ENCODE measurements at places on chromosomes 1 and 21.

GRCh38 chr1:151909167-151910149 lies at the start of gene THEM4:
Gene THEM4, minus strand, starts transcription at chr1:151909511. Its CDS starts 53 bp downstream, at chr1:151909458.
- DNase-seq, result peak; percentile 90
- H3K36me3 ChIP-seq, result peaks cover 3% of the 10 kb centered on the region
- H3K4me1 ChIP-seq, result peaks cover 1% of the 10 kb centered on the region

GRCh38 chr1:154431586-154432373 lies 26.6 kb downstream of the IL6R start:
- H3K27me3 ChIP-seq, result no peaks in the 10 kb centered on the region
- H3K36me3 ChIP-seq, result no peaks in the 10 kb centered on the region

- no peaks in the 10 kb centered on the region for H3K27me3 ChIP-seq
- no peaks in the 10 kb centered on the region for H3K4me1 ChIP-seq
- DNase-seq, result no peak
- no peaks in the 10 kb centered on the region for H3K36me3 ChIP-seq
- H3K4me3 ChIP-seq, result no peak overlapping the region
- no peak overlapping the region for H3K27ac ChIP-seq
Measured at GRCh38 chr1:213953806-213954205, 34.0 kb upstream of the PROX1 start.

GRCh38 chr1:214467078-214467585 lies 84.3 kb downstream of the PTPN14 start:
- no peak for DNase-seq
- no peaks in the 10 kb centered on the region for H3K27me3 ChIP-seq
- no peak overlapping the region for H3K27ac ChIP-seq
- H3K36me3 ChIP-seq, result 0 out of 2 replicates have a peak, but pooled peaks cover 4% of the 10 kb centered on the region

DNA sequence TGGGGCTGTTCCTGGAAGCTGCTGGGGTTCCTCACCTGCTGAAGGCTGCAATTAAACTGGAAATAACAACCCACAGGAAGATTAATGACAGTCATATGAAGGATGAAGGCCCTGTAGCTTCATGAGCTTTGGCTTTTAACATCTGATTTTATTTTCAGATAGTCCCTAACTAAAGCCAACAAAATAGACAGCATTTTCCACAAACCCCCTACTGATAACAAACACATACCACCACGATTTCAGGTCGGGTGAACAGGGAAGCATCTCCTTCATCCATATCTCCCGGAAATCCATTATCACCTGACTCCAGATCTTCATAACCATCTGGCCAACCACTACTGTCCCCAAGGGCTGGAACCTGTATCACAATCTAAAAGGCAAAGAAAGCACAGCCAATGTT lies 169.6 kb downstream of the TGFBR3 start:
- H3K4me3 ChIP-seq, result no peak overlapping the region
- DNase-seq, result no peak
- no peaks in the 10 kb centered on the region for H3K27me3 ChIP-seq
- H3K27ac ChIP-seq, result no peak overlapping the region

DNA sequence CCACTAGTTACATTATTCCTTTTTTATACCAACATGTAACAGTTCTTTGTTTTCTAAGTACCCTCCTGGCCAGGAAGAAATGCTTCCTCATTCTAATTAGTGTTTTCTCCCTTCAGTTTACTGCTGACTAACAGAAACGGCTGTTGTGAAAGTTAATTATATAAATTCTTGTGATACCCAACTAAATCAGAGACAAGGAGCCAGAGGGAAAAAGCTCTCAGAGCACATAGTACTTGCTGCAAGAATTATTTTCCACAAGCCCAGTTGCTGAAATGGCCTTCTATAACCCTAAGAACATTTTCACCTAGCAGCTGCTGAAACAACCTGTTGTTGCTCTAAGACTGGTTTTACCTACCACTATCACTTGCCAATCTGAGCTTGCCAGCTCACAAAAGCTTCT lies 82.4 kb downstream of the FAF1 start:
- H3K4me3 ChIP-seq, result no peak overlapping the region
- H3K36me3 ChIP-seq, result no peaks in the 10 kb centered on the region
- no peaks in the 10 kb centered on the region for H3K27me3 ChIP-seq

- no peak overlapping the region for H3K4me3 ChIP-seq
- no peak for DNase-seq
- H3K27ac ChIP-seq, result no peak overlapping the region
- H3K4me1 ChIP-seq, result no peaks in the 10 kb centered on the region
Measured at GRCh38 chr1:16464917-16465625, 24.5 kb downstream of the NECAP2 start.

- no peak overlapping the region for H3K4me3 ChIP-seq
- no peaks in the 10 kb centered on the region for H3K36me3 ChIP-seq
- no peaks in the 10 kb centered on the region for H3K27me3 ChIP-seq
- H3K27ac ChIP-seq, result no peak overlapping the region
Measured at GRCh38 chr1:21607549-21608529, 61.3 kb downstream of the RAP1GAP start.

- H3K4me1 ChIP-seq, result no peaks in the 10 kb centered on the region
- no peak overlapping the region for H3K4me3 ChIP-seq
- H3K27ac ChIP-seq, result no peak overlapping the region
- no peaks in the 10 kb centered on the region for H3K27me3 ChIP-seq
- H3K36me3 ChIP-seq, result no peaks in the 10 kb centered on the region
- no peak for DNase-seq
Measured at GRCh38 chr1:246178717-246179311, 328.3 kb downstream of the SMYD3 start.

- H3K4me3 ChIP-seq, result no peak overlapping the region
- no peak for DNase-seq
- H3K27me3 ChIP-seq, result no peaks in the 10 kb centered on the region
- no peaks in the 10 kb centered on the region for H3K4me1 ChIP-seq
Measured at GRCh38 chr1:76939817-76940216, 72.5 kb downstream of the ST6GALNAC5 start.

DNA sequence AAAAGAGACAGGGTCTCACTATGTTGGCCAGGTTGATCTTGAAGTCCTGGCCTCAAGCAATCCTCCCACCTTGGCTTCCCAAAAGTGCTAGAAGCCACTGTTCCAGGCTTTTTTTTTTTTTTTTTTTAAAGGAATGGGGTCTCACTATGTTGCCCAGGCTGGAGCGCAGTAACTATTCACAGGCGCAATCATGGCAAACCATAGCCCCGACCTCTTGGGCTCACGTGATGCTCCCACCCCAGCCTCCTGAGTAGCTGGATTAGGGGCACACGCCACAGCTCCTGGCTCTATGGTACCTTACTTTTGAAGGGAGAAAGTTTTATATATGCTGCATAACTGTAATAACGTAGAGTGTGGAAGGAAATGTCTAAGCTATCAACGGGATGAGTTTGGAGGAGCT lies 5.7 kb upstream of the ATP13A2 start:
- H3K27me3 ChIP-seq, result no peaks in the 10 kb centered on the region
- no peak for DNase-seq
- H3K4me1 ChIP-seq, result peaks cover 14% of the 10 kb centered on the region
- H3K27ac ChIP-seq, result no peak overlapping the region

GRCh38 chr1:230639714-230640209 lies 2.5 kb upstream of the COG2 start:
- H3K27ac ChIP-seq, result no peak overlapping the region
- H3K4me3 ChIP-seq, result no peak overlapping the region
- no peak for DNase-seq
- H3K36me3 ChIP-seq, result no peaks in the 10 kb centered on the region

- no peak overlapping the region for H3K27ac ChIP-seq
- no peaks in the 10 kb centered on the region for H3K27me3 ChIP-seq
- no peaks in the 10 kb centered on the region for H3K4me1 ChIP-seq
- no peak for DNase-seq
- H3K4me3 ChIP-seq, result no peak overlapping the region
Measured at GRCh38 chr1:153643816-153644215, 9.9 kb downstream of the CHTOP start.

DNA sequence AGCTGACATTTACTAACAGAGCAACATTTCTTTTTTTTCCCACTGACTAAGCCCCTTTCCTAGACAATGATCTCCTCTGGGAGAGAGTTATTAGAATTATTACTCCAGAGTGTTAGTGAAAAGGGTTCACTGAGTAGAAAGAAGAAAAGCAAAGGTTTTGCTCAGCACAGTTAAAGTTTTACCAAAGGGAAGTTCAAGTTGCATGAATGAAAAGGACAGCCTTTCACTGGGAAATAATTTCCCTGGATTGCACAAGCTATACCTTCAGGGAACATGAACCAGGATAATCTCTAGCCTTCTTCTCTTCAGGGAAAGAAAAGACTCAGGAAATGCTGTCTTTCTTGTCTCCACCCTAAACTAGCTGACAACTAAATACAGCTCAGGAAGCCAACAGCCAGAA lies 71.4 kb upstream of the ESRRG start:
- no peaks in the 10 kb centered on the region for H3K36me3 ChIP-seq
- no peak overlapping the region for H3K27ac ChIP-seq
- no peak overlapping the region for H3K4me3 ChIP-seq
- no peak for DNase-seq
- H3K27me3 ChIP-seq, result no peaks in the 10 kb centered on the region
- no peaks in the 10 kb centered on the region for H3K4me1 ChIP-seq

DNA sequence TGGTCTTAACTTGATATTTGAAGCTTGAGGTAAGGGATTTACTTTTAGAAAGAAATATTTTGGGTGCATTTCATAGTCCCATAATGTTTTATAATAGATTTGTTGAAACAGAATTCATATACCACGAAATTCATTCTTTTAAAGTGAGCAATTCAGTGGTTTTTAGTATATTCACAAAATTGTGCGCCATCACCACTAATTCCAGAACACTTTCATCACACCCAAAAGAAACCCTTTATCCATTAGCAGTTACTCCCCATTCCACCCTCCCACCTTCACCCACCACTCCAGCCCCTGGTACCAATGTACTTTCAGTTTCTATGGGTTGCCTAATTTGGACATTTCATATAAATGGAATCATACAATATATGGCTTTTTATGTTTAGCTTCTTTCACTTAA lies 38.9 kb upstream of the DMRTB1 start:
- no peak overlapping the region for H3K4me3 ChIP-seq
- no peak for DNase-seq
- H3K4me1 ChIP-seq, result peaks cover 2% of the 10 kb centered on the region
- no peaks in the 10 kb centered on the region for H3K36me3 ChIP-seq
- H3K27ac ChIP-seq, result no peak overlapping the region
- no peaks in the 10 kb centered on the region for H3K27me3 ChIP-seq

- H3K4me3 ChIP-seq, result no peak overlapping the region
- DNase-seq, result no peak
- no peaks in the 10 kb centered on the region for H3K4me1 ChIP-seq
- H3K36me3 ChIP-seq, result no peaks in the 10 kb centered on the region
- H3K27ac ChIP-seq, result no peak overlapping the region
Measured at GRCh38 chr1:161492827-161493226, 12.4 kb upstream of the FCGR2A start.

GRCh38 chr1:195415584-195415983 lies 1192.7 kb downstream of the KCNT2 start:
- H3K4me3 ChIP-seq, result no peak overlapping the region
- no peaks in the 10 kb centered on the region for H3K27me3 ChIP-seq
- H3K4me1 ChIP-seq, result no peaks in the 10 kb centered on the region

DNA sequence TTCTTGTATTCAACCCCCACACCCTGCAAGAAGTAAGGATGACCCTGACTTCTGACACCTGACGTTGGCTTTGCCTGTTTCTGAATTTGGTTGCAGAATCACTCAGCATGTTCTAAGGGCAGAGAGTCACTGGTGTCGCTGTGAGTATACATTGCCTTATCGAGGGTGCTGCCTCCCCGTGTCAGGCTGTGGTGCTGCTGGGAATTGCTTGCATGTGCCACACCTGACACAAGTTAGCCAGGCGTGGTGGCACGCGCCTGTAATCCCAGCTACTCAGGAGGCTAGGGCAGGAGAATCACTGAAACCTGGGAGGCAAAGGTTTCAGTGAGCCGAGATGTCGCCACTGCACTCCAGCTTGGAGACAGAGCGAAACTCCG lies 45.9 kb downstream of the WDR4 start:
- H3K27me3 ChIP-seq, result peaks cover 2% of the 10 kb centered on the region
- no peaks in the 10 kb centered on the region for H3K36me3 ChIP-seq
- H3K4me1 ChIP-seq, result no peaks in the 10 kb centered on the region
- no peak overlapping the region for H3K4me3 ChIP-seq
- DNase-seq, result no peak
- H3K27ac ChIP-seq, result no peak overlapping the region

DNA sequence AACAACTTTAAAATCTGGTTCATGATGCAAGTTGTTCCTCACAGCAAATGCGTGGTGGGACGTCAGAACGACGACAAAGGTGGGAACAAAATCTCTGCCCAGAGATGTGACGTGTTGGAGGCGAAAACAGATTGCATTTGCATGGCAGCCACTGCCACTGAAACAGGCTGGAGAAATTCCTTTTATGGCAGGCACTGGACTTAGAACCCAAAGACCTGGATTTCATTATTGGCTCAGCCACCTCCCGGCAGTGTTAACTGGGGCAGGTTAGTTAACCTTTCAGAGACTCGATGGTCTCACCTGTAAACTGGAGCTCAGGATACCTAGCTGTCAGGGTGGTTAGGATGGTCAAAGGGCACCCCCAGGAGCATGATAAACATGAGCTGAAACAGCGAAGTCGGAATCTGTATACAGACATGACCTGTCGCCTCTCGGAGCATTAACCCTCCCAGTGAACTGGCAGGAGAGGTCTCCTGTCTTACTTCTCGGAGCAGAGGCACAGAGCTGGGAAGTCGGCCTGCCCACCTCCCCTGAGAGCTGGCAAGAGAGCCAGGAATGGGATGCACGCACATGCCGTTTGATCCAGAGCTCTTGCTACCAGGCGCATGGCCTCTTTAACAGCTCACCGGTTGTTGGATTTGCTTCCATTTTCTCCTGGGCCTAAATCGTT lies 59.2 kb upstream of the TARBP1 start:
- H3K27ac ChIP-seq, result no peak overlapping the region
- no peak overlapping the region for H3K4me3 ChIP-seq
- no peaks in the 10 kb centered on the region for H3K36me3 ChIP-seq

DNA sequence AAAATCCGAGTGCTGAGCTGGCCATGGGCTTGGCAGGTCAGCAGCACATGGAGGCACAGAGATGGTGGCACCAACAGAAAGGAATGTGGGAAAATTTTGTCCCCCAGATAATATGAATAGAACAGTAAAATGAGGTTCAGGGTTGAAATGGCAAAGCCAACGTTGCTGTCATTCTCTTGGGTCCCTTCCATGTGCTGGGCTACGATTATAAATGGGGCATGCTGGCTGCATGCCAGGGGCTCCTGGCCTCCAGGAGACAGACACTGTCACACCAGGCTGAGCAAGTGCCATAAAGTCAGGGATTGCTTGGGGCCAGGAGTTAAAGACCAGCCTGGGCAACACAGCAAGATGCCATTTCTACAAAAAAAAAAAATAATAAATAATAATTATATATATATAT lies 77.1 kb downstream of the TOMM20 start:
- H3K27ac ChIP-seq, result no peak overlapping the region
- DNase-seq, result no peak
- no peaks in the 10 kb centered on the region for H3K4me1 ChIP-seq
- no peaks in the 10 kb centered on the region for H3K27me3 ChIP-seq

- no peaks in the 10 kb centered on the region for H3K36me3 ChIP-seq
- H3K4me3 ChIP-seq, result no peak overlapping the region
- H3K4me1 ChIP-seq, result peaks cover 1% of the 10 kb centered on the region
- no peak overlapping the region for H3K27ac ChIP-seq
Measured at GRCh38 chr1:21341022-21341421, 50.8 kb upstream of the ECE1 start.

- no peaks in the 10 kb centered on the region for H3K27me3 ChIP-seq
- H3K36me3 ChIP-seq, result no peaks in the 10 kb centered on the region
- DNase-seq, result no peak
- H3K4me1 ChIP-seq, result peaks cover 16% of the 10 kb centered on the region
Measured at GRCh38 chr1:201676197-201676596, 137.3 kb downstream of the NAV1 start.

GRCh38 chr1:162696286-162696862 lies 64.1 kb downstream of the DDR2 start:
- peak overlapping the region; percentile 37 for H3K27ac ChIP-seq
- no peaks in the 10 kb centered on the region for H3K27me3 ChIP-seq
- H3K4me3 ChIP-seq, result no peak overlapping the region

- no peak for DNase-seq
- H3K4me3 ChIP-seq, result no peak overlapping the region
- H3K27me3 ChIP-seq, result no peaks in the 10 kb centered on the region
- no peak overlapping the region for H3K27ac ChIP-seq
- H3K36me3 ChIP-seq, result no peaks in the 10 kb centered on the region
Measured at GRCh38 chr1:92126088-92126487, 45.9 kb downstream of the BTBD8 start.
